Stimulated activated CD8-positive, alpha-beta memory T cell treated with anti-CD3 and anti-CD28 coated beads, Interleukin-4, amount 100 ng/mL, for 1 hour (primary cell): ENCODE measurements at places on chromosomes 1 and 21.

- no peak for DNase-seq
Observed at GRCh38 chr1:34263406-34263805, 86.7 kb downstream of the C1orf94 start.

GRCh38 chr1:17546946-17547670 lies 7.6 kb downstream of the ARHGEF10L start:
- DNase-seq = no peak

DNA sequence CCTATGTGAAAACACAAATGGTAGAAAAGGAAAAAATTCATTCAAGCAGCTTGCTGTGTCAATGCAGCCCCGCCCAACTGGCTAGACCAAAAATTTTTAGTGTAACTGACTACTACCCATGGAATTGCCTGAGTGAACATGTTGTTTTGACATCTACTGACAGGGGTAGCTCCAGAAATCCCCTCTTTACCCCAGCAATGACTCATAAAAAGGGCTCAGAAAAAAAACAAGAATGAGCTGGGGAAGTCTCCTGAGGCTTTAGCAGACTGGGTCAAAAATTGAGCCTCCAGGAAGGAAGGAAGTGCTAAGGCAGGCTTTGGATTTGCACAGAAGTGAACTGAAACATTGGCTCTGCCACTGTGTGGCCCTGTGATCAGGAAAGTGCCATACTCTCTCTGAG lies 24.4 kb upstream of the FGGY start:
- DNase-seq = no peak

DNA sequence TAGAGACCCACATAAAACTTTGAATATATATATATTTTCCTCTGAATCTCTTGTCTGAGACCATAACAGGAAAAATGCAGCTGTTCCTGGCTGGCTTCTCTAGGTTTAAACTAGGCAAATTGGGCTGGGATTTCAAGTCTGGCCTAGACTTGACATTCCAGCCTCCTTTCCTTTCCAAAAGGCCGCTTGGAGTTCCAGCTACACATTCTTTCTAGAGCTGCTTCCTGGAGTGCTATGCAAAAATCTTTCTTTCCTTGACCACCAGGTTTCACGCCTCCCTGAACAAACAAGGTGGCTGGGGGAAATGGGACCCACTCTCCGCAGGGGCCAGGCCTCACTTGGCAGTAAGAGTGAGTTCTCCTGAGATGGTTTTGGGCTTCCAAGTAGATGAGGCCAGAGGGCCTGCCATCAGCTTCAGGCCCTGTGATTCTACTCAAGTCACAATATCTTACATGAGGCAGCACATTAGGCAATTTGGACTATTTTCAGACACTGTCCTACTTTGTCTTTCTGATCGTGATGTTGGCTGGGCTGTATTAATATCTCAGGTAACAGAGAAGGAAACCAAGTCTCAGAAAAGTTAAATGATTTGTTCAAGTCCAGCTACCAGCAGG lies 102.4 kb downstream of the FAM78B start:
- no peak for DNase-seq

DNA sequence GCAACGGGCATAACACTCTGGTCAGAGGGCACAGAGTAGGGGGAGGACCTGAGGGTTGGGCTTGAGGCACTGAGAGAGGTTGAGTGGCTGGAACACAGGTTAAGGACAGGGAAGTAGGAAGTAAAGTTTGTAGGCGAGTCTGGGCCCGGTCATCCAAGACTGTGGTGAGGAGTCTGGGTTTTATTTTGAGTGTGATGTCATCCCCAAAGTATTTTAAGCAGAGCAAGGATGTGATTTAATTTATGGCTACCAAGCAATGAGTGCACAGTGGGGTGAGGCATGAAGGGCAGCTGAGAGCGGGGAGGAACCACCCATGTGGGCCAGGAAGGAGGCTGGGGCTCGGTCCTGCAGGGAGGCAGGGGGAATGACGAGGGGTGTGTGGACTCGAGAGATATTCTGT lies 11.2 kb upstream of the VWA5B1 start:
- no peak for DNase-seq

DNA sequence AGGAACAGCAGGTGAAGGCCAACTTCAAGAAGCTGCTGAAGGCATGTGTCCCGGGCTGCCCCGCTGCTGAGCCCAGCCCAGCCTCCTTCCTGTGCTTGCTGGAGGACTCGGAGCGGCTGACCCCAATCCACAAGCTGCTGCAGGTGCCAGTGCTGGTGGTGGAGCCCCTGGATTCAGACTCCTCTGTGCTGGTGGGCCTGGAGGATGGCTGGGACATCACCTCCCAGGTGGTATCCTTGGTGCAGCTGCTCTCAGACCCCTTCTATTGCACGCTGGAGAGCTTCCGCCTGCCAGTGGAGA lies 20.1 kb upstream of the NPPB start:
- DNase-seq = no peak
